ENCODE measurements at places on chromosomes 6 and 20.

- no peak for DNase-seq
These were observed 28.3 kb downstream of the NSFL1C start for GRCh38 chr20:1438361-1438760.

- DNase-seq = no peak
These were observed 164.9 kb upstream of the HEY2 start for GRCh38 chr6:125584468-125584939.

DNA sequence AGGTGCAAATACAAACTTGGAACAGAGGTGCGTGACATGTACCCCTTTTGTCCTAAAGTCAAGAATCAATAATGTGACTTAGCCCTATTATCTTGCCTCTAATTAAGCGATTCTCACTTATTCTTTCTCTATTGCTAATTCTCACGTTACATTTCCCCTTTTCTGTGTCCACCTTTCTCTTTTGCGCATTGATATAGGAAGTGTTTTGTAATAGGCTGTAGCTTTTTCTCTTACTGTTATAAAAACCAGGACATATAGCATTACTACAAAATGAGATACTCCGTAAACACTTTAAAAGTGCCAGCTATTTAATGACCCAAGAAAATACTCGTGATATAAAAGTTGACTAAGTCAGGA lies 669 bp upstream of the TMEM30A start:
- no peak for DNase-seq

GRCh38 chr6:127404133-127404532 lies 55.1 kb downstream of the KIAA0408 start:
- no peak for DNase-seq

- no peak for DNase-seq
These were observed 4.5 kb upstream of the SERINC1 start for GRCh38 chr6:122476131-122476530.

Data from GOT3 (cell line).